ENCODE measurements at places on chromosomes 3 and 15. TPM values are rescaled to one million over a fixed set of nuclear protein-coding genes. Genes with fewer than 3 reads are reported as not detected.

DNA sequence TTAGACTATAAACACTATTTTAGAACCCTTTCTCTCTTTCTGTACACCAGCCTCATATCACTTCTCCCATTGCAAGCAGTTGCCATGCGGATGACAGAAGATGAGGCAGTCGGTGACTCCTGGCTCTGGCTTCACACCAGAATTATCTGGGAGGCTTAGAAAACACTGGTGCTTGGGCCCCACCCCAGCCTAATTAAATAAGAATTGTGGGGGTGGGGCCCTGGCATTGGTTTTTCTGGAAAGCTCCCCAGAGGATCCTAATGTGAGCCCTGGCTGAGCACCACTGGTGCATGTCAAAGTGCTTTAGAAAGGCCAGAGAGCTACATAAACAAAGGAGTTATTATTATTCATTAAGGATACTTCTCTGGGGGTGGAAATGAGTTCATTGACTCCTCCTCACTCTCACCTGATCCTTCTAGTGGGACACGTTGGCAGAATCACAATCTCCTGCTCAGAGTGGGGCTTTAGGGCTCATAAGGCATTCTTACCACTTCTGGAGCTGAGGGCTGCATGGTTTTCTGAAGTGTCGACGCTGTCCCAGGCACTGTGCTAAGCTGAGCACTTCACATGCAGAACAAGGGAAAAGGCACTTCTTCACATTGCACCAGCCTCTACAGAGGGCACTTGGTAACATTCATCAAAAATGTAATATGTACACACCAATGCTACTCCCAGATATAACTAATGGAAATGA lies 188.5 kb upstream of the TLE3 start:
- H3K27ac ChIP-seq, result no peak overlapping the region
- no peaks in the 10 kb centered on the region for H3K36me3 ChIP-seq
- H3K4me1 ChIP-seq, result no peaks in the 10 kb centered on the region
- H3K27me3 ChIP-seq, result no peaks in the 10 kb centered on the region

DNA sequence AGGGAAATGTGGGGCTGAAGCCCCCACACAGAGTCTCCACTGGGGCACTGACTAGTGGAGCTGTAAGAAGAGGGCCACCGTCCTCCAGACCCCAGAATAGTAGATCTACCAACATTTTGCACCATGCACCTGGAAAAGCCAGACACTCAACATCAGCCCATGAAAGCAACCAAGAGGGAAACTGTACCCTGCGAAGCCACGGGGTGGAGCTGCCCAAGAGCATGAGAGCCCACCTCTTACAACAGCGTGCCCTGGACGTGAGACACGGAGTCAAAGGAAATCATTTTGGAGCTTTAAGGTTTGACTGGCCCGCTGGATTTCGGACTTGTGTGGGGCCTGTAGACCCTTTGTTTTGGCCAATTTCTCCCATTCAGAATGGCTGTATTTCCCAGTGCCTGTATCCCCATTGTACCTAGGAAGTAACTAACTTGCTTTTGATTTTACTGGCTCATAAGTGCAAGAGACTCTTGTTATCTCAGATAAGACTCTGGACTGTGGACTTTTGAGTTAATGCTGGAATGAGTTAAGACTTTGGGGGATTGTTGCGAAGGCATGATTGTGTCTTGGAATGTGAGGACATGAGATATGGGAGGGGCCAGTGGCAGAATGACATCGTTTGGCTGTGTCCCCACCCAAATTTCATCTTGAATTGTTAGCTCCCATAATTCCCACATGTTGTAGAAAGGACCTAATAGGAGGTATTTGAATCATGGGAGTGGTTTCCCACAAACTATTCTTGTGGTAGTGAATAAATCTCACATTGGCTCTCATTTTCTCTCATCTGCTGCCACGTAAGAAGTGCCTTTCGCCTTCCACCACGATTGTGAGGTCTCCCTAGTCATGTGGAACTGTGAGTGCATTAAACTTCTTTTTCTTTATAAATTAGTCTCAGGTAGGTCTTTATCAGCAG lies 105.8 kb downstream of the CBLB start:
- peaks cover 8% of the 10 kb centered on the region for H3K36me3 ChIP-seq
- H3K4me1 ChIP-seq, result peaks cover 2% of the 10 kb centered on the region
- no peak for DNase-seq
- no peak overlapping the region for H3K27ac ChIP-seq
- H3K4me3 ChIP-seq, result no peak overlapping the region

The C3orf49 gene
- not detected for total RNA-seq

The PRRT3 gene
- total RNA-seq, result 8.4 TPM

GRCh38 chr3:15576475-15576874 lies 24.9 kb downstream of the HACL1 start:
- H3K36me3 ChIP-seq, result peaks cover 26% of the 10 kb centered on the region
- H3K4me3 ChIP-seq, result no peak overlapping the region
- no peaks in the 10 kb centered on the region for H3K27me3 ChIP-seq

- H3K36me3 ChIP-seq, result no peaks in the 10 kb centered on the region
- H3K27me3 ChIP-seq, result no peaks in the 10 kb centered on the region
- no peaks in the 10 kb centered on the region for H3K4me1 ChIP-seq
- H3K4me3 ChIP-seq, result no peak overlapping the region
Observed at GRCh38 chr3:40237889-40238571, 71.5 kb upstream of the EIF1B start.

GRCh38 chr15:31487811-31488436 lies 161.3 kb downstream of the KLF13 start:
- H3K36me3 ChIP-seq, result peaks cover 7% of the 10 kb centered on the region
- DNase-seq, result no peak
- no peak overlapping the region for H3K27ac ChIP-seq
- H3K4me1 ChIP-seq, result peaks cover 2% of the 10 kb centered on the region
- H3K27me3 ChIP-seq, result peaks cover 20% of the 10 kb centered on the region
- no peak overlapping the region for H3K4me3 ChIP-seq

DNA sequence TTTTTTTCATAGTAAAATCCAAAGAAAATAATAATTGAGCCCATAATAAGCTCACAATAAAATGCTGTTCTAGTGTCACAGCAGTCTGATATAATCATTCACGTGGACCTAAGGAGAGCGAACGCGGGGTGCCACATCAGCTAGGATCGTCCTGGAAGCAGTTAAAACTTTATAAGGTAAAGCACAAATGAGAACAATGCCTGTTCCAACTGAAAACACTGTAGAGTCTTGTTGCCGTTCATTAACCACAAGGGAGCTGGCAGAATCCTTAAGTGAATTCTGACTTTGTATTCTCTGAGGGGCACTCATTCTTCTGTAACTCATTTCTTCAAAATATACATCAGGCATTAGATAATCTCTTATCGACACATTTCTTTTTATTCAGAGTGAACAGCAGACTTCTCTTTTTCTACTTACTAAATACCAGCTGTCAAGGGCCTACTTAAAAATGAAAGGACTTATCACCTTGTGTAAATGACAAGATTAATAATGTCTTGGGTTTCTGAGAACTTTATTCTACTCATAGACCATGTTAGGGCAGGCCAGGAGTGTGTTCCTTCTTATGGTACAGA lies 524.6 kb downstream of the MECOM start:
- no peak for DNase-seq
- no peaks in the 10 kb centered on the region for H3K36me3 ChIP-seq
- peaks cover 8% of the 10 kb centered on the region for H3K27me3 ChIP-seq
- no peaks in the 10 kb centered on the region for H3K4me1 ChIP-seq

DNA sequence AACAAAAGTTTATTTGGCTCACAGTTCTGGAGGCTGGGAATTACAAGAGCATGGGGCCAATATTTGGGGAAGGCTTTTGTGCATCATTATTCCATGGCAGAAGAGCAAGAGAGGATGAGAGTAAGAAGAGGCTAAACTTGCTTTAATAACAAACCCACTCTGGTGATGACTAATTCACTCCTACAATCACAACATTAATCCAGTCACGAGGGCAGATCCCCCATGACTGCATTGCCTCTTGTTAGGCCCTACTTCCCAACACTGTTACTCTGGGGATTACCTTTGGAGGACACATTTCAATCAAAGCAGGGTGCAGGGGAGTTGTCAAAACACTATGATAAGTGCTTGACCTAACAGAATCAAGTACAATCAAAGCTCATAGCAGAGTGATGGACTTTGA lies 181.7 kb downstream of the BBX start:
- H3K4me1 ChIP-seq, result no peaks in the 10 kb centered on the region
- H3K4me3 ChIP-seq, result no peak overlapping the region
- no peaks in the 10 kb centered on the region for H3K27me3 ChIP-seq
- H3K27ac ChIP-seq, result no peak overlapping the region
- H3K36me3 ChIP-seq, result no peaks in the 10 kb centered on the region

DNA sequence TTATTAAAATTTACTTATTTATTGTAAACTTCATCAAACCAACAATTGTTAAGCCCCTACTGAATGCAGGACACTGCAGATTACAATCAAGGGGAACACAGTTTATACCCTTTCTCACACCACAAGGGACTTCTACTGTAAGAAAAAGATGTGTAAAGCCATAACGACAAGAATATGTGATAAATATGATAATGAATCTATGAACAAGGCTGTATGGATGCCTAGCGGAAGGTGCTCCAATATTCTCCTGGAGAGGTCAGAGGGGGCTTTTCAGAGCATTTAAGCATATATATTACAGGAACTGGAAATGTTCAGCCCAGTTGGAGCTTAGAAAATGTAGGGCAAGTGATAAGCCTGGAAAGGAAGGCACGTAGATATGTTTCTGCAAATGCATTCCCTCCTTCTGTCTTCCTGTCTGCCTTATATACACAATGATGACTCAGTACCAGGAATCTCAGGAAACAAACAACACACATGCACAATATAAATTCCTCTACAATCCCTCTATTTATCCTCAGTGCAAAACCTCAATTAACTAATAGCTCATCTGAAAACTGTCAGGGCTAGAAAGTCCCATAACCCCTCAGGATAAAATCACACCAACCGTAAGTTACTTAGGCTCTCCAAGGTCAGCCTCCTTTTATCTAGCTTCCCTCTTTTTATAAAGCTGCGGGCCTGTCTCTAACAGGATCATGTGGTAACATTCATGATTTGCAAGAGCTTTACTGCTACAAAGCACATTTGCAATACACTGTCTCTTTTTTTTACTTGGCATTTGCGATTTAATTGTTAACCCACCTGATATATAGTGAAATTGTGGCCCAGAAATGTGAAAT lies 393.1 kb downstream of the LPP start:
- H3K27ac ChIP-seq, result no peak overlapping the region
- DNase-seq, result no peak
- H3K4me1 ChIP-seq, result no peaks in the 10 kb centered on the region
- no peak overlapping the region for H3K4me3 ChIP-seq

- H3K4me1 ChIP-seq, result no peaks in the 10 kb centered on the region
- no peaks in the 10 kb centered on the region for H3K36me3 ChIP-seq
- no peak for DNase-seq
- no peak overlapping the region for H3K4me3 ChIP-seq
- H3K27me3 ChIP-seq, result no peaks in the 10 kb centered on the region
Observed at GRCh38 chr3:153958635-153959595, 162.3 kb upstream of the ARHGEF26 start.

GRCh38 chr3:13717222-13717895 lies 162.5 kb downstream of the WNT7A start:
- no peak for DNase-seq
- H3K36me3 ChIP-seq, result no peaks in the 10 kb centered on the region
- no peak overlapping the region for H3K27ac ChIP-seq
- H3K27me3 ChIP-seq, result no peaks in the 10 kb centered on the region

The CCDC39 gene
- 0.34 TPM for total RNA-seq

- H3K4me3 ChIP-seq, result no peak overlapping the region
- H3K36me3 ChIP-seq, result peaks cover 13% of the 10 kb centered on the region
- no peak for DNase-seq
- H3K27ac ChIP-seq, result no peak overlapping the region
- H3K27me3 ChIP-seq, result peaks cover 98% of the 10 kb centered on the region
- peaks cover 51% of the 10 kb centered on the region for H3K4me1 ChIP-seq
Observed at GRCh38 chr3:128490915-128491690, 1.9 kb downstream of the GATA2 start.

DNA sequence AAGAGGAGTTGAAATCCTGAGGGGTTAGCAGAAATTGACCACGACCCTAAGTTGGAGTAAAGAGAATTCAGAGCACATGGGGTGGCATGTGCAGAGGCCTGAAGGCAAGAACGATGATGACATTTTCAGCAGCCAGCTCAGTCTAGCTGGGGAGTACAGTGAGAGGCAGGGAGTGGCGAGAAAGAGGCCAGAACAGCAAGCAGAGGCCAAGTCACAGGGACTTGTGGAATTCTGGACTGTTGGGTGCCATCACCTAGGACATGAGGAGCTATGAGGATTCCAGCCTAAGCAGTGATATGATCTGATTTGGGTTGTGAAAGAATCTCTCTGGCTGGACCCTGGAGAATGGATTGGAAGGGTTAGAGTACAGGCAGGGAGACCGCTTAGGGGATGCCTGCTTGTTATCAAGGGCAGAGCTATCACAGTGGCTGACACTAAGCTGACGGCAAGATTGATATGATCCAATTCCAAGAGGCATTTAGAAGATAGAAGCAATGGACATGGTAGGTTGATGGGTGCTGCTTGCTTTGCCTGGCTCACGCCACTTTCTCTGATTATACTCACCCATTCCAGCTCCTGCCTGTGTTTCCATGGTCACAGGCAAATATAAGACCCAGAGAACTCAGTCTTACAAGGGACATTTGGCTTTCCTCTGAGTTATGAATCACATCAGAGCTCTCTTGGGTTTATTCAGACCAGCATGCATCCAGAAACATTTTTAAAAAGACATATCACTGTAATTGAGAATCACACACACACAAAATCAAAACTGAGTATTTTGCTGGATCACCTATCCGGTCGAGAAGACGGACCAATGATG lies 66.4 kb downstream of the LRTM1 start:
- no peak overlapping the region for H3K27ac ChIP-seq
- H3K4me1 ChIP-seq, result peaks cover 6% of the 10 kb centered on the region
- DNase-seq, result no peak
- H3K36me3 ChIP-seq, result no peaks in the 10 kb centered on the region
- H3K27me3 ChIP-seq, result 0 out of 2 replicates have a peak, but pooled peaks cover 2% of the 10 kb centered on the region
- no peak overlapping the region for H3K4me3 ChIP-seq
